ENCODE measurements at places on chromosomes 12 and 14.

- no peak for DNase-seq
Observed at GRCh38 chr12:120872487-120872886, 31.7 kb downstream of the SPPL3 start.

- no peak for DNase-seq
Observed at GRCh38 chr14:77882098-77882497, 82.2 kb downstream of the ADCK1 start.

GRCh38 chr12:49189731-49190716, 1.1 kb upstream of the TUBA1A start:
- no peak for DNase-seq

DNA sequence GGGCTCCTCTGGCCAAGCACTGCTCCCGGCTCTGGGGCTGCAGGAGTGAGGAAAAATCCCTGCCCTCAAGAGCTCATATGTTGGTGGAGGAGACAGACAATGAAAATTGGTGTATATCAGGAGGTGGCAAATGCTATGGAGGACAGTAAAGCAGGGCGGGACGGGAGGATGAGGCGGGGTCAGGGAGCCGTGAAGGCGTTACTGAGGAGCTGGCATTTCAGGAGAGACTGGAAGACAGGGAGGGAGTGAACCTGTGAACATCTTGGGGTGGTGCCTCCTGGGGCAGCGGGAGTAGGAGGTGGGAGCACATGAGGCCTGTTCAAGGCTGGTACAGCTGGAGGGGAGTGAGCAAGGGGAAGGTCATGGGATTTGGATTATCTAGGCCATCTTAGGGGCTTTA, 26.6 kb downstream of the TSPAN9 start:
- DNase-seq = no peak

DNA sequence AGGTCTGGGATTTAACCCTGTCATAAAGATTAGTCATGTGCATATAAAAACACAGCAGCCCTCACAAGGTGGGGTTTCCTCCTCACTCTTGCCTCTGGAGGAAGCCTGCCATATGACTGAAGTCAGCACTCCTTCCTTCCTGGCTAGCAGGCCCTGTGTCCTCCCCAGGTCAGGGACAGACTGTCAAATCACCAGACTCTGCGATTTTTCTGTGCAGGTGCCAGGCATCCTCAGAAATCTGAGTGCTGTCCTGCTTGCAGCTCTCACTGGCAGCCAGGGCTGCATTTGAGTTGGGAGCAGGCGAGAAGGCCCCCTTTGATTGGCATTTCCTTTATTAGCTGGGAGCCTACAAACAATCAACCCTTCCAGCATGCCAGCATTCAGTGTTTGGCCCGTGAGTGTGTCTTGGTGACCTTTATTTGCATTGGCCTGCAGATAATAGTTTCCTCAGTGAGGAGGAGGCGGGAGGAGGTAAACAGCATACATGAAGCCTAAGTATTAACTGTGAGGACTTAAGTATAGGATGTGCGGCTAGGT, 183.8 kb upstream of the ARHGAP5 start:
- no peak for DNase-seq

DNA sequence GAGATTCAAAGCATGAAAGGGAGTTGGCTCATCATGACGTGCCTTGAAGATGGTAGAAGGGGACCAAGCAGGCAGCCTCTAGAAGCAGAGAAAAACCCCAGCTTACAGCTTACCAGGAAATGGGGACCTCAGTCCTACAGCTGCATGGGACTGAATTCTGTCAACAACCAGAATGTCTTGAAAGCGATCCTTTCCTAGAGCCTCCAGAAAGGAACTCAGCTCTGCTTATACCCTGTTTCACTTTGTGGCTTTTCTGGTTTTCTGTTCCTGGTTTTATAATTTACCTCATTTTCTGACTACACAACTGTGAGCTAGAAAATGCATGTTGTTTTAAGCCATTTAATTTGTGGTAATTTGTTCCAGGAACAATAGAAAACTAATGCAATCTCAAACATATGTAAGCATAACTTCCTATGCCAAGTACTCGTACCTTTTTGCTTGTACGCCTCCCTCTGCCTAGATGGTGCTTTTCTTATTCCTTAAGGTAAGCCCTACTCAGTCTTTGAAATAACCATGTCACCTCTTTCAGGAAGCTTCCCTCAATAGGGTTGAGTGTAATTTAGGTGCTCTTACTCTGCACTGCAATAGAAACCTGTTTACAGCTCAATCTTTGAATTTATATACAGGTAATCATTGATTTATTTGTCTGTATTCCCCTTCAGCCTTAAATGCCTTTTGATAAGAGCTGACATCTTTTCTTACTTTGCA, 348.8 kb downstream of the TMEM117 start:
- no peak for DNase-seq

DNA sequence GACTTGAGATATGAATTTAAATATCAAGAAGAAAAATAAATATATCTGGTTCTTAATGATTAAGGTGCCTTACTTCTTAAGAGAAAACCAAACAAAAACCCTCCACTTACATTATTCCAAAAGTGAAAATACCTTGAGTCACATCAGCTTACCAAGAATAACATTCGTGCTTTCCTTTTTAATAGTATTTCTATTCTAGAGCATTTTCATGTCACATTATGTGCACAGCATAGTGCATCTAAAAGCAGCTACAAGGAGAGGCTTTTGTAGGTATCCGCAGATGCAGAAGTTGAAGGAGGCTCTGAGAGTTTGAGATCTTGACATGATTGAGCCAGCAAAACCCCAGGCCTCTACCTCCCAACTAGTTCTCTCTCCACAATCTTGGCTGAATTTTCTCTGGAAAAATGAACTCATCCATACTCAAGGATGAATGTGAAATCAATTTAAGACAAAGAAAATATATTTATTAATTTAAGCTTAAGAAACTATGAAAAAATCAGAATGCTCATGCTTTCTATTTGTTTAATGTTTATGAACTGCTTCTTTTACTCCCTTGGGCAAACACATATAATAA, 275.0 kb downstream of the AKAP6 start:
- DNase-seq = no peak

DNA sequence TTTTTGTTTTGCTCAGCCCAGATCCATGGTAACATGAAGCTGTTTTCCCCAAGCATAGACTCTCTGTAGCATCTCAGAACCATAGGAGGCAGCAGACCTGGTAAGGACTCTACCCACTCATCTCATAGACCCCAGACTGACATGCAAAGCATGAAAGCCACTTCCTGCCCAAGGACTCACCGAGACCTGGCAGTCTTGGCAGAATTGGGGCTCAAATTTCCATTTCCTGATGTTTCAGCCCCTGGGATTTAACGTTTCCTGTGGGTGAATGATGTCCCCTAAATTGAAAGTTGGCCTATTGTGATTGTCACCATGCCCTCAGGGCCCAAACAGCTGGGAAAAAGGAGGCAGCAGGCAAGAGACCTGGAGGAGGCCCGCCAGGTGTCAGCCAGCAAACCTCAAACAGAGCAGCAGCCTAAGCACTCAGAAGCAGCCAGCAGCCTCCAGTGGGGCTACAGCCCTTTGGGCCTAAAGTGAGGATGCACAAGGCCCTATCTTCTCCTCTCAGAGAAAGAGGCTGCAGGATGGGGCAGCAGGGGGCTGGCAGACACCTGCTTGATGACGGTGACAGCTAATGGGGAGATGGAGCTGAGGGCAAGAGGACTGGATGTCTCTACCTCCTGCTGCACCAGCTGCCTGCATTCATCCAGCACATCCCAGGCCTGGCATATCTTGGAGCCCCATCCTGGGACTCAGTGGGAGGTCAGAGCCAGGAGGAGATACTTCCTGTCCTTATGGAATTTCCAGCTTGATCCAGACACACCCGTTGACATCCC, 8.5 kb downstream of the KRT85 start:
- DNase-seq = no peak

GRCh38 chr14:41606532-41607303, at the start of gene LRFN5:
Gene LRFN5 (plus strand): TSS chr14:41606876.
- no peak for DNase-seq

- no peak for DNase-seq
Observed at GRCh38 chr14:67764496-67764895, 51.9 kb downstream of the ZFYVE26 start.

DNA sequence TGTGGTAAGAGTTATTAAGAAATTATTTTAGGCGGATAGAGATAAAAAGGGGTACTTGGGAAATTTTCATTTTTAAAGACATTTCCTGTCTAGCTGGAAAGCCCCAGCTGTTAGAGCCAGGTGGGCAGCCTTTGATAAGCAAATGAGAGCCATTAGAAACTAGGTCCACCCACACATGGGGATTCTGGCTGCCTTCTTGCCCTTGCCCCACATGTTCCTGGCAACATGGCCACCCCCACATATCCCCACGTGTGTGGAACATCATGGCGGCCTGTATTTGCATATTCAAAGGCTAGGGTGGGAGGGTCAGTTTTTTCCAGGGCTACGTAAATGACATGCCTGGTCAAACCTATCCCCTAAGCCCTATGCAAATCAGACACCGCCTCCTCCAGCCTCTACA, 1382.1 kb downstream of the AACS start:
- DNase-seq = no peak

DNA sequence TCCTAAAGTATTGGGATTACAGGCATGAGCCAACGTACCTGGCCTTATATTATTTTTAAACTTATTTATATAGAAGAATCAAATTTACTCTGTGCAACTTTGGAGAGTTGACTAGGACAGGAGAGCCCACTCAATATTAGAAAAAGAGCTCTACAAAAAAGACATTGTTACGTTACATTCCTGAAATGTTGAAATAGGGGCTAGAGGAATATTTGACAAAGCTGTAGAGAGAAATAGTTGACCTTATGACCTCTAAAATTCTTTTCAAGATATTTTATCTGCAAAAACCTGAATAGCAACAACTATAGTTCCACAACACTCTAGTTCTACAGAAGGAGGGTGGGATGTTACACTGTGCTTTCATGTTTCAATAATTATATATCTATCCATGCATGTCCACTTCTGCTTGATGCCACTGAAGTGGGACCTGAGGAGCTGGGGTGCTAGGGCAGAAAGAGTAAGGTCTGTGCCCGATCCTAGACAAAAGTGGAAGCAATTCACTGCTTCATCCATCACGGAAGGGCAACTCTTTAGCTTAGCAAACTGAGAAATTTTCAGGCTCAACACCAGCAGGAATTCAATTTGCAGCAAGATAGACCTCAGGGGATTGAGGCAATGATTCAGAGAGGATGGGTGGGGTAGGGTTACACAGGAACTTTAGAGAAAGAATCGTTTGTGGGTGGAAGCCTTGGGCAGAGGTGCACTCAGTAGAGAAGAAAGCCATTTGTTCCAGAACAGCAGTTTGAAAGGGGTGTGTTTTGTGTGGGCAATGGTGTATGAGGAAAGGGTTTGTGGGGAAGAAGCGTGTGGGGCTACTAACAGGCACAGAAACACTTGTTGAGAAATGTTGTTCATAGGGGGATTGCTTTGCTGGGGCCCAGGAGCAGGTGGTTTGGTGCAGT, 16.0 kb upstream of the RNASE10 start:
- DNase-seq = no peak

DNA sequence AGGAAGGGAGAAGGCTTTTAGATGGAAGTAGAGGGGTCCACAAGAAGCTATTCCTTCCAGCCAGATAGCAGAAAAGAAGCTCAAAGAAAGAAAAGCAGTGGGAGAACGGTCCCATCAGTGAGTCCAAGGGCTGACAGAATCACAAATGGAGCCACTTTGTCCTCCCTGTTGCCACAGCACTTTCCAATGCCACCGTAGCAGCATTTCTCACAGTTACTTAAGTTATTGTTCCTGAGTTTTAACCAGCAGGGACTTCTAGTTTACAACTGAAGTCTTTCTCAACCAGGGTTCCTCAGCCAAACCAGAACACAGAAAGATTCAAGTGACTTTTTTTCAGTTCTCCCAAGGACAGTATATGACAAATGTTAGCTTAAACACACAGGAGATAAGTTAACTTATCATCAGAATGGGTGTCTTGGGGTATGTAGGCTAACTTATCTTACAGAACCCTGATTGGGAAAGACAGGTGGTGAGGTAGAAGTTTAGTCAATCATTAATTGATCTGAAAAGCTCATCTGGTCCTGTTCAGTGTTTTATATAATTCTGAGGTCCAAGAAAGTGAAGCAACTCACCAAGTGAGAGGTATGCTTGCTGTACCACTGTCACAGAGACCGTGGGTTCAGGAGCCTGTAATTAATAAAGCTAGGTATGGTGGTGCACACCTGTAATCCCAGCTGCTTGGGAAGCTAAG, 7.0 kb downstream of the GATC start:
- no peak for DNase-seq

- peak; percentile 35 for DNase-seq
Observed at GRCh38 chr14:65961004-65961403, 525.2 kb upstream of the CCDC196 start.

GRCh38 chr14:85058150-85058549, 471.8 kb upstream of the FLRT2 start:
- DNase-seq = no peak

GRCh38 chr12:30251546-30251945, 444.1 kb downstream of the IPO8 start:
- no peak for DNase-seq

DNA sequence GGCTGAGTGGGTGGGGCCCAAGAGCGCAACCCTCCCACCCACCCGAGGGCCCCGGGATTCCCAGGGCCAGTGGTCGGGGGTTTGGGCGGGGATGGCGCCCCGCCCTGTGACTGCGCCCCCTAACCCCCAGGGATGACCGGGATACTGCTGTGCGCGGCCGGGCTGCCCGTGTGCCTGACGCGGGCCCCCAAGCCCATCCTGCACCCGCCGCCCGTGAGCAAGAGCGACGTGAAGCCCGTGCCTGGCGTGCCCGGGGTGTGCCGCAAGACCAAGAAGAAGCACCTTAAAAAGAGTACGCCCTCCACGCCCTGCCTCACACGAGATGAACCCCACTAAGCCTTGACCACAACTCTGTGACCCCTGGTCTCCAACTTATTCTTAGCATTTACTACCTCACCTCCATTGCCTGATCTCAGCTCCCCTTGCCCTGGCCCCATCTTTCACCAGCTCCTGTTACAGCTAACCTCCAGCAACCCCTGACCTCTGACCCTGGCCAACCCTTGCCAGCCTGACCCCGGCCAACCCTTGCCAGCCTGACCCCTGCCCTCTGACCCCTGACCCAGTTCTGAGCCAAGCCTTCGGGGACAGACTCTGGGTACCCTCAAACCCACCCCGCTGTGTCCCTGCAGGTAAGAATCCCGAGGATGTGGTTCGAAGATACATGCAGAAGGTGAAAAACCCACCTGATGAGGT, 37.0 kb downstream of the DTX1 start:
- no peak for DNase-seq

DNA sequence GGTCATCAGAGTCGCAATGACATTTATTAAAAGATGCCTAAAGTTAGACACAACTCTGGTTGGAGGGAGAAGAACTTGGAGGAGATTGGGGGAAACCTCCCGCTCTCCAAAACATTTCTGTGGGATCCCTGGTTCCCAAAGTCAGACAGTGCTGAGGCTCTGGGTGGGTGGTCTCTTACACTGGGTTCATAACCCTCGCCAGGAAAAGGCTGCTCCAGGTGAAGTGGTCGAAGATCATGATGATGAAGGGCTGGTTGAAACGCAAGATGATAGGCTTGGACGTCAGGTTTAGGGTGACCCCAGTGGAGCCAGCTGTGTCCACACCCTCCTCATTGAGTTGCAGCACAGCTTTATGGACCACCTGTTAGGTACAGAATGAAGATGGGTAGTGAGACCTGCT, 11.2 kb upstream of the SERPINA10 start:
- no peak for DNase-seq

- no peak for DNase-seq
Observed at GRCh38 chr12:107436376-107436775, 249.2 kb upstream of the PWP1 start.
